Activated CD8-positive, alpha-beta T cell treated with anti-CD3 and anti-CD28 coated beads, Interleukin-2, amount 10 ng/mL, durations not matched to agents 7 days and 5 days (primary cell): ENCODE measurements at places on chromosomes 2 and 18. TPM values are rescaled to one million over a fixed set of nuclear protein-coding genes. Genes with fewer than 3 reads are reported as not detected.
A peak's percentile ranks its signal among the peaks of the same experiment; 100 is the strongest.

- no peak overlapping the region for H3K27ac ChIP-seq
- DNase-seq, result no peak
- peaks cover 20% of the 10 kb centered on the region for H3K4me1 ChIP-seq
These were observed 3.2 kb downstream of the CFAP210 start for GRCh38 chr2:169690958-169691357.

- H3K4me3 ChIP-seq, result no peak overlapping the region
- H3K4me1 ChIP-seq, result peaks cover 3% of the 10 kb centered on the region
- DNase-seq, result no peak
- H3K27me3 ChIP-seq, result no peaks in the 10 kb centered on the region
- H3K36me3 ChIP-seq, result no peaks in the 10 kb centered on the region
- no peak overlapping the region for H3K27ac ChIP-seq
These were observed 158.2 kb downstream of the ZEB2 start for GRCh38 chr2:144361742-144362141.

Gene MIB1
- total RNA-seq, result 32.6 TPM

Gene LINC00305
- total RNA-seq, result not detected

DNA sequence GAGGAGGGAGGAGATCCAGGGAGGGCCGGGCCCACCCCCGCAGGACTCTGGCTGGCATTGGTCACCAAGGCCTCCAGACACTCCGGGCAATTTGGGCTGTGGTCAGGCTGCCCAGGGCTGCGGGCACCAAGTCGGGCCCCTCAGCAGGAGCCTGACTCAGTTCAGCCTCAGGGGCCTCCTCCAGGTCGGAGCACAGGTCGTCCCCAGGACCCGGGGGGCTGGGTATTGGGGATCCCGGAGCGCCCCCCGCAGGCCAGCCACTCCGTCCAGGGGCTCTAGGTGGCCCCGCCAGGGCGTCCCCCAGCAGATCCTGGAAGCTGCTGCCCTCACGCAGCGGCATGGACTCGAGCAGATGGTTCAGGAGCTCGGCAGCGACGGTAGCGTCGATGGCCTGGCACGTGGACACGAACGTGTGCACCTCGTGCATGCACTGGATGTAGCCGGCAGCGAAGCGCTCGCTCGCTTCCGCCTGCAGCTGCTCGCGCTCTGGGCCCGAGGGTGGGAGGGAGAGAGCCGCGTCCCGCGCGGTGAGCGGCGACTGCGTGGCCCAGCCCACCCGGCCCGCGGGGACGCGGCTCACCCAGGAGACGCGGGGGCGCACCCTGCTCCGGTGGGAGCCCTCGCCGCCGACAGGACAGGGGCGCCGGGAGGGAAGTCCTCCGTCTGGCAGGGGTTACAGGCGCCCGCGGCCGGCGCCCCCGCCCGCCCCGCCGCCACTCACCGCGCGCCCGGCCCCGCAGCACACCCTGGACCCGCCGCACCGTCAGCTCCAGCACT is 884 bp downstream of the HES6 start:
- no peaks in the 10 kb centered on the region for H3K36me3 ChIP-seq
- H3K4me3 ChIP-seq, result peak overlapping the region; percentile 39
- H3K4me1 ChIP-seq, result peaks cover 6% of the 10 kb centered on the region
- no peak overlapping the region for H3K27ac ChIP-seq

- H3K27ac ChIP-seq, result no peak overlapping the region
- DNase-seq, result no peak
These were observed 249.3 kb upstream of the FSHR start for GRCh38 chr2:49403637-49404036.

Gene PTPRN
- total RNA-seq, result not detected

GRCh38 chr2:184767059-184767458 is 168.7 kb downstream of the ZNF804A start:
- DNase-seq, result no peak
- H3K27me3 ChIP-seq, result no peaks in the 10 kb centered on the region
- no peaks in the 10 kb centered on the region for H3K4me1 ChIP-seq
- H3K4me3 ChIP-seq, result no peak overlapping the region

Gene CFC1
- total RNA-seq, result not detected

Gene RESP18
- not detected for total RNA-seq

GRCh38 chr2:84841577-84841976 is 39.3 kb downstream of the TRABD2A start:
- H3K4me1 ChIP-seq, result peaks cover 69% of the 10 kb centered on the region
- H3K4me3 ChIP-seq, result no peak overlapping the region
- H3K27me3 ChIP-seq, result no peaks in the 10 kb centered on the region
- peak overlapping the region; percentile 71 for H3K27ac ChIP-seq
- DNase-seq, result no peak

Gene PPP4R1
- total RNA-seq, result 42.2 TPM

Gene SP5
- total RNA-seq, result not detected

DNA sequence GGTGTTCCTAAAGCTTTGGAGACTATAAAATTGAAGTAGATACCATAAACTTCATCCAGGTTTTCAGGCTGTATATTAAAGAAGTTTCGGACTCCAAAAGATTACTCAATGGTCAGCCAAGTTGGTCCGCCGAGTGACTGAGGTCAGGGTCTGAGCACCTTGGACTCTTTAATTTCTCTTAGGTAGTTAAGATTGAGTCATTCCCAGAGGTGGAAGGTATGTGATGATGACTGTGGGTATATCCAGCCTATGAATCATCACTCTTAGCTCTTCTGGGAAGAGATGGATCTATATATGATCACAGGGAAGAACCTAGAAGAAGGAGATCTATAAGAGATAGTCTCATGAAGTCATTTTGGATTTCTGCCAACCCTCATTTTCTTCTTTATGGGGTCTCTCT is 3.3 kb downstream of the ITGA6 start:
- H3K27ac ChIP-seq, result no peak overlapping the region
- no peak overlapping the region for H3K4me3 ChIP-seq
- peaks cover 2% of the 10 kb centered on the region for H3K36me3 ChIP-seq
- peaks cover 40% of the 10 kb centered on the region for H3K27me3 ChIP-seq

Gene TTR
- total RNA-seq, result not detected

- H3K27ac ChIP-seq, result no peak overlapping the region
- no peaks in the 10 kb centered on the region for H3K4me1 ChIP-seq
- no peaks in the 10 kb centered on the region for H3K36me3 ChIP-seq
These were observed 157.0 kb upstream of the RND3 start for GRCh38 chr2:150644298-150645067.

- peaks cover 87% of the 10 kb centered on the region for H3K36me3 ChIP-seq
- H3K27me3 ChIP-seq, result no peaks in the 10 kb centered on the region
- peaks cover 54% of the 10 kb centered on the region for H3K4me1 ChIP-seq
- no peak overlapping the region for H3K27ac ChIP-seq
- H3K4me3 ChIP-seq, result no peak overlapping the region
These were observed 822.9 kb downstream of the RNF144A start for GRCh38 chr2:7740114-7740513.

Gene POTEJ
- not detected for total RNA-seq

Gene ABCA12
- not detected for total RNA-seq

Gene PCARE
- not detected for total RNA-seq

DNA sequence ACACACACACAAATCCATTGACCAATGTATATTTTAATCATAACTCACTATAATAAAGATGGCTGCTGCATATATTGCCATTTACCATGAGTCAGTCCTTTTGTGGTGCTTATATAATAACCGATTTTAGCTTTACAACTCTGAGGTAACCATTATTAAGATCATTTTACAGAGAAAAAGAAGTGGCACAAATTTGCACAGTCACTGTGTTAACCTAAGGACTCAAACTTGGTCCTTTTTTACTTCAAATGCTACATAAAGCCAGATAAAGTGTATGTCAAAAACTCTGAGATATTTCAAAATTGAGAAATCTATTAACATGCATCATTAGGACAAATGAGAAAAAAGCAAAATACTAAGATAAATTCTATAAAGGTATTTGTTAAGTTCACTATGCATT is 923.7 kb downstream of the NRXN1 start:
- H3K27me3 ChIP-seq, result no peaks in the 10 kb centered on the region
- H3K4me3 ChIP-seq, result no peak overlapping the region
- no peaks in the 10 kb centered on the region for H3K36me3 ChIP-seq
- H3K4me1 ChIP-seq, result no peaks in the 10 kb centered on the region
- DNase-seq, result no peak

Gene PAX3
- total RNA-seq, result not detected

- H3K4me1 ChIP-seq, result no peaks in the 10 kb centered on the region
- H3K27ac ChIP-seq, result no peak overlapping the region
- no peak overlapping the region for H3K4me3 ChIP-seq
- H3K36me3 ChIP-seq, result no peaks in the 10 kb centered on the region
- no peak for DNase-seq
- no peaks in the 10 kb centered on the region for H3K27me3 ChIP-seq
These were observed 627.7 kb upstream of the CDH2 start for GRCh38 chr18:28804512-28805202.

DNA sequence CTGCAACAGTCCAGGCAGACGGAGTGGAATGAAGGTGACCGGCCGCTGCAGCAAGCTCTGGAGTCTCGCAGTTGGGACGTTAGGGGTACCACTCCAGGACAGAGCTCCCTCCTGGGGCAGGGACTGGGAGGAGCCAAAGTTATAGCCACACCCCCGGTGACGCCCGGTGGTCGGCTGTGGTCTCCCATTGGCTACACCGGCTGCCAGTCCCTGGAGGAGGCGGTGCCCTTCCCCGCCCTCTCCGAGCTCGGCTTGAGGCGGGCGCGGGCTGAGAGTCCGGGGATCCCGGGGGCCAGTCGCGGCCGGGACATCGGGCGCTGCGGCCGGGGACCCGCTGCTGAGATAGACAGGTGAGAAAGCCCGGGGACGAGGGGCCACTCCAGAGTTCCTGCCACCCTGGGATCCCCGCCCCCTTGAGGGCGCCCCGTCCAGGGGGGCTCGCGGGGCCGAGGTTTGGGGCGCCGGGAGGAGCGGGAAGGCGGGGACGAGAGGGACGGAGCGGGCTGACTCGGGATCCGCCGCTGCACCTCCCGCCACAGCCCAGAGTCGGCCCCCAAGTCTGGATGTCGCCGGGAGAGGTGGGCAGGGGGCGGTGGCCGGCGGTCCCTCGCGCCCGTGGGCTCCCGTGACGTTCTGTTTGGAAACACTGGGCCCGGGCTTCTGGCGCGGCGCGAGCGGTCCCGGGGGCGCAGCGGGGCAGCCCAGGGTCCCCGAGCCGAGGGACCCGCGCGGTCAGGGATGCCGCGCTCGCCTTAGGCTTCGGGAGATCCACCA is at the start of gene PLEKHH2:
Gene PLEKHH2 (plus strand): TSS at position 231 of the 774 bp plus-strand sequence. CDS start 7,414 bp downstream, outside the sequence.
- H3K4me1 ChIP-seq, result peaks cover 13% of the 10 kb centered on the region
- peak within 1 kb of the TSS; percentile 44 for H3K27ac ChIP-seq
- peak; percentile 88 for DNase-seq

- no peak for DNase-seq
- H3K4me1 ChIP-seq, result peaks cover 9% of the 10 kb centered on the region
- H3K27me3 ChIP-seq, result peaks cover 30% of the 10 kb centered on the region
- H3K4me3 ChIP-seq, result no peak overlapping the region
- H3K36me3 ChIP-seq, result no peaks in the 10 kb centered on the region
These were observed 9.2 kb downstream of the PTPN18 start for GRCh38 chr2:130365075-130365474.

DNA sequence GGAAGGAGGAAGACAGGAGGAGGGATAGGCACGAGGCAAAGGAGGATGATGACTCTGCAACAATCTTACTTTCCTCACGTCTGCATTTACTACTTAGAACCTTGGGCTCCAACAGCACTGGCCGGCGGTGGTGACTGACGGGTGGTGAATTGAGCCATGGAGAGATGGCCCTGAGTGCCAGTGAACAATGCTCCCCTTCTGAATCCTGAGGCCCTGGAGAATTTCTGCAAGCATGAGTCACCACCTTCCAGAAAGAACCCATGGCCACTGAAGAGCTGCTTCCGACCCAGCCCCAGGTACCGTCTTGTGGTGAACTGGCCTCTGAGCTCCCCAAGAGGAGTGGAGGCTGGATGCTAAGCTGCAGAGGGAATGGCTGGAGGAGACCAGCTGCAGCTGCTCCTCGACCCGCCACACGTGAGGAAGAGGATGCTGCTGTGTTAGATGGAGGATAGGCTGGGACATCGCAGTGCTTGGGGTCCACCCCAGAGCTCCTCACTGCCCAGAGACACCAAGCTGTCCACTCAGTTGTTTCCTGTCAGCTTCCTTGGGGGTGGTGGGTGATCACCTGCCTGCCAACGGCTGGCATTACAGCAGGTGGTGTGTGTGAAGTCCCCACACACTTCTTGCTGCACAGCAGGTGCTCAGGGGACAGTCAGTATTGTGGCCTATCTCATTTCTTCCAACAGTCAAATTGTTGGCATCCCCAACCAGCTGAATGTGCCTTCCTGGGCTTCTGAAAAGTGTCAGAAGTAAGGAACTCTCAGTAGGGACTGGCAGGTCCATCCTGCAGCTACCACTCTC is 186.5 kb upstream of the ID2 start:
- peaks cover 39% of the 10 kb centered on the region for H3K4me1 ChIP-seq
- no peak overlapping the region for H3K4me3 ChIP-seq
- H3K27me3 ChIP-seq, result no peaks in the 10 kb centered on the region
- no peak for DNase-seq

Gene RNU2-63P
- total RNA-seq, result 7.0 TPM

DNA sequence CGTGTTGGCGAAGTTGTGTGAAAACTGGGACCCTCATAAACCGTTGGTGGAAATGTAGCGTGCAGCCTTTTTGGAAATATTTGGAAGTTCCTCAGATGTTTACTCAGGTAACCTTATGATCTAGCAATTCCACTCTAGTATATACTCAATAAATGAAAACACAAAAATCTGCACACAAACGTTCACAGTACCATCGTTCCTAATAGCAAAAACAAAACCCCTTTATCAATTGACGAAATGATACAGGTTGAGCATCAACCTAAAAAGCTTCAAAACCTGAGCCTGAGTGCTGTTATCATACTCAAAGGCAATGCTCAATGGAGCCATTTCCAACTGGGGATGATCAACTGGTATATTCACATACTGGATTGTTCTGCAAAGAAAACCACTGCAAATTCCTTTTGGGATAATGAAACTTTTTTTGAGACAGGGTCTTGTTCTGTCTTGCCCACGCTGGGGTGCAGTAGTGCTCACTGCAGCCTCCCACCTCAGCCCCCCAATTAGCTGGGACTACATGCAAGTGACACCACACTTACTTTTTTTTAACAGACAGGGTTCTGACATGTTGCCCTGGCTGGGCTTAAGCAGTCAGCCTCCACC is 777 bp upstream of the C18orf32 start:
- peaks cover 62% of the 10 kb centered on the region for H3K4me1 ChIP-seq
- peaks cover 69% of the 10 kb centered on the region for H3K36me3 ChIP-seq
- no peak for DNase-seq
- peak overlapping the region; percentile 87 for H3K4me3 ChIP-seq

- H3K4me3 ChIP-seq, result no peak overlapping the region
- H3K4me1 ChIP-seq, result peaks cover 11% of the 10 kb centered on the region
- H3K36me3 ChIP-seq, result no peaks in the 10 kb centered on the region
- H3K27me3 ChIP-seq, result no peaks in the 10 kb centered on the region
These were observed 148.0 kb downstream of the TPO start for GRCh38 chr2:1561259-1561658.

GRCh38 chr2:212242724-212243123 is 295.9 kb downstream of the ERBB4 start:
- no peak overlapping the region for H3K4me3 ChIP-seq
- H3K4me1 ChIP-seq, result no peaks in the 10 kb centered on the region
- H3K27me3 ChIP-seq, result no peaks in the 10 kb centered on the region

DNA sequence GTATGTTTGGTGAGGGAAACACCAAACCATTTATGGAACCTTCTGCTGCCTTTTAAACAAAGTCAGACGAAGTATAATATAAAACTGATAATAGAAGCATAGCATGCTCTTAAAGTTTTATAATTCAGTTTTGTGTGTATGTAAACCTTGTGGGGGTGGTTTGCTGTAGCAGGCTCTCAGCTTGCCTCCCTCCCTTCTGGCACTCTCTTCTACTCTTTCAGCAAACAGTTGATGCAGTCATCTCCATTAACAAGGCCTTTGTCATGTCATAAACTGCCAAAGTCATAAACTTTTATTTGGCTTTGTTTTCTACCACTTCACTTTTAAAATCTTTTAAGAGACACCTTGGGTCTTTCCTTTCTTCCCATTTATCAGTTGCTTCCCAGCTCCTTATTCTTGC is 448.2 kb upstream of the SETBP1 start:
- no peaks in the 10 kb centered on the region for H3K4me1 ChIP-seq
- DNase-seq, result no peak
- H3K27me3 ChIP-seq, result no peaks in the 10 kb centered on the region
- no peak overlapping the region for H3K4me3 ChIP-seq
- no peaks in the 10 kb centered on the region for H3K36me3 ChIP-seq
